ENCODE measurements at places on chromosomes 4 and X.

GRCh38 chr4:181819946-181820345 lies 423.3 kb upstream of the TENM3 start:
- DNase-seq: no peak

- DNase-seq: no peak
Observed at GRCh38 chr4:186666750-186667149, 56.9 kb downstream of the FAT1 start.

DNA sequence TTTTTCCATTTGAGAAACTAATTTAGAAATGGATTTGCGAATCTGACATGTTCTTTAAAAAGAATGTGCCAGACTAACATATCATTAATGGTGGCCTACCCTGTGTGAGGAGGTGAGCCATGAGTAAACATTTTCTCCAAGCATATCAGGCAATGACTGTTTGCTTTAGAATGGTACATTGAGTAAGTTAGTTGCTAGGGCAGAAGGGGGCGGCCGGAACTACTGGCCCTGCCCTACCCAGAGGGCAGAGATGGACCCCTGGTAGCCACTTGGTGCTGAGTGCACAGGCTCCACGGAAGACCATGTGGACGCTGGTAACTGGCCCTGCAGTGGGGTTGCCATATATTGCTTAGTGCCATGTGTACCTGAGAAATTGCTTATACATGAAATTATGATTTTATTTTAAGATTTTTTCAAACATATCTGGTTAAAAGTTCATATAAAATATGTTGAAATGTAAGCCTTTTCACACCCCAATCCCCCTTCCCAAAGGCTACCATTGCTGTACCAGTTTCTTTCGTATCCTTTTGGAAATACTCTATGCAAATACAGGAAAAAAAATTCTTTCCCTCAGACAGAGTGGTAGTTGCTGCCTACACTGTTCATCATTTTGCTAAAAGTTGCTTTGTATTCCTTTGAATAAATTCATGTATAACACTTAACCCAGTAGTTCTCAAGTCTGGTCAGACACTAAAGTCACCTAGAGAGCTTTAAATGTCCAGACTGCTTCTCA lies 8.8 kb downstream of the FNIP2 start:
- no peak for DNase-seq

DNA sequence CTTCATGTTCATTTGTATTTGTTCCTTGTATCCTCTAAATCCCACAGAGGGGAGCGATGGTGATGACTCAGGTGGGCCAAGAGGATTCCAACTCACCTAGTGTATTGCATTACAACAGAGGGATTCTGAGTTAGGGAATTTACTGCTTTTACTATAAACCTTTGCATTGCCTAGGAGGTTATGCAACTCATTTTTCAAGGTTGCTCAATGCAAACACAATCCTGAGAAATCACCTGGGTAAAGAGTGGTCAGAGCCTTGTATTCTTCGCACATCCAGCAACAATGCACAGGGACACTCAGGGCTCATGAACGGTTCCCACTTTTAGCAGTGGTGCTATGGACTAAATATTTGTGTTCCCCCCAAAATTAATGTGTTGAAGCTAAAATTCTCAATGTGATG lies 28.6 kb upstream of the LSM6 start:
- DNase-seq: no peak

DNA sequence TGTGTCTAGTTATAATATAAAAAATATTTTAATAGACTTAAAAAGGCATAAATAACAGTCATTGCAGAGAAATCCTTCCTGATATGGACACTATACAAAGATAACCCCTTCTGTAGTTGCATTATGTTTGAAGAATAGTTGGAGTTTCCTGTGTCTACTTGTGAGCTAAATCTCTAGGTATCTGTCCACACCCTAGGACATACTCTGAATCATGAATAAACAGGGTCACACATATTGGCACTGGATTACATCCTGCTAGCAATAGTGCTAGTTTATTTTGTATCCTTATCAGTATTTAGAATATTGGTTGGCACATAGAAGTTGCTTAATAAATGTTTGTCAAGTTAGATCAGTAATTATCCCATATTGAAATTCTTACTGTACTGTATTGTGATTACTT lies 173.9 kb downstream of the GRXCR1 start:
- no peak for DNase-seq

GRCh38 chr4:79235095-79235494 lies 90.8 kb downstream of the NAA11 start:
- no peak for DNase-seq

DNA sequence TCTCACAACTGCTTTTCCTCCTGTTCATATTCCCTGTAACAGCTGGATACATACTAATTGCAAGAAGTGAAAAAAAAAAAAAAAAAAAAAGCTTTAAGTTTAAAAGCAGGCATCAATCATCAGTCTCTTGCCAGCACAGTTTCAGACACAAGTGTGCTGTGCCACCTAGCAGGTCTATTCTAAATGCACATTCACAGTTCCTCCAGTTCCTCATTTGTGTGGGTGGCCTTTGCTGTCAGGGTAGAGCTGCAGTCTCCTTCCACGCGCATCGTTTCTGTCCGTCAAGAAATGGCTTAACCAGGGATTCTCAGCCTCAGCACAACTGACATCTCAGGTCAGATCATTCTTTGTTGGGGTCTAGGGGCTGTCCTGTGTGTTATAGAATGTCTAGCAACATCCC lies 61.6 kb downstream of the SCML1 start:
- DNase-seq: no peak

DNA sequence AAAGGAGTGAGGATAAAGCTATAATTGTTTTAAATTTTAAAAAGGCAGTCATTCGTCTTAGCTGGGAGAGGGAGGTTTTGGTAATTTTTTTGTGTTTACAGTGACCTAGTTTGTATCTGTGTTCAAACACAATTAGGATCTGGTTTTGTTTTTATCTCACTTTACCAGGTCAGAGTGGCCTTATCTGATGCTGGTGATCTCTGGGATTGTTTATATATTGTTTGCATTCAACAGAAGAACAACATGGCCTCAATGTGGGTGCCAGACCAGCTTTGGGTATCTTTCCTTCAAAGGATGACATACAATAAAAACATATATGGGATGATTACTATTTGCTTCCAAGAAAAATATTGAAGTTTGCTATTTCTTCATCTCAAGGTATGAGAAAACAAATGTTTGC lies 272.2 kb upstream of the UGT8 start:
- no peak for DNase-seq

GRCh38 chr4:184361443-184361842 lies 112.9 kb downstream of the IRF2 start:
- no peak for DNase-seq

DNA sequence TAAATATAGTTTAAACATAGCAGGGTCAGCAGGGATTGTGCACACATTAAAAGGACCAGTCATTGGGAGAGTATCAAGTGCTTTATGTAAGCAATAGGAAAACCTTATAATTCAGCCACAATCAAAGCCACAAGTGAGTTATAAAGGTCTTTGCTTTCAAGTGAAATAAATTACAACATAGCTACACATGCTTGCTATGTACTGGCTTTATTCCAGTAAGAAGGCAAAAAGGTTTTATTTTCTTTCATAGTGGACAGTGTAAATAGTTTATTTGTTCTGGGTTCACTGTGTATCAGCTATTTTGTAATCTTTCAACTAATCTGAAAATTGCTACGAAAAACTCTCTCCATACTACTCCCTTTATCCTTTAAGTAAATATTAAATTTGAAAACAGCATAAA lies 691.4 kb downstream of the PCDH7 start:
- DNase-seq: no peak

DNA sequence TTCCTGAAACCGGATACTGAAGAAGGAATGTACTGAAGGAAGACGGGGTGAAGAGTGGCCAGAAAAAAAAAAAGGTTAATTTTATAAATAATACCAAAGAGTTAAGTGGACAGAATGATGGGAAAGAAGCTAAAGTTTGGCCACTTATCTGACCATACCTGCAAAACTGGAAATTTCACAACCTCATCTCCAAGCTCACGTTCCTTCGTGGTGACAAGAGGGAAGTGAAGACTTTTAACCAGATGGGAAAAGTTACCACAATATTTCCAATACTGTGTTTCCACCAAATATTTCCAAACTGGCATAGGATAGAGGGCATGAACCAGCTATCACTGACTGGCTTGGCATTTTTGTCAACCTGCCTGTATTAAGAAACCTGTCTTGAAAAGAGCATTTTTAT lies 56.4 kb downstream of the MAML3 start:
- DNase-seq: no peak

DNA sequence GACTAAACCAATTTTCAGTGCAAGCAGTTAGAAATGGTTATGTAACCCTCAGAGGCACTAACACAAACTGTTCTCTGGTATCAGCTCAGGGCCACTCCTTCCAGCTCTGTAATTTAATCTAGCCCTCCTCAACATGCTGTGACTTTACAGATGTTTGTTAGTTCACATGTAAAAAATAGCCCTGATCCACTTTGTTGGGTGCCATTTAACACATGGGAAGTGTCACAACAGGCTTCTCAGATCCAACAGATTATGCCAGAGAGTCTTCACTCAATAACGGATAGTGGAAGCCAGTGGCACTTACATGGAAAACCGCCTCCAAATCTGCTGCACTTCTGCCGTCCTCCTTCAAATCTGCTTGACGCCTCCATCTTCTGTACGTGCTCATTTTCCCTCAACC lies 51.6 kb downstream of the ATP8A1 start:
- DNase-seq: no peak

DNA sequence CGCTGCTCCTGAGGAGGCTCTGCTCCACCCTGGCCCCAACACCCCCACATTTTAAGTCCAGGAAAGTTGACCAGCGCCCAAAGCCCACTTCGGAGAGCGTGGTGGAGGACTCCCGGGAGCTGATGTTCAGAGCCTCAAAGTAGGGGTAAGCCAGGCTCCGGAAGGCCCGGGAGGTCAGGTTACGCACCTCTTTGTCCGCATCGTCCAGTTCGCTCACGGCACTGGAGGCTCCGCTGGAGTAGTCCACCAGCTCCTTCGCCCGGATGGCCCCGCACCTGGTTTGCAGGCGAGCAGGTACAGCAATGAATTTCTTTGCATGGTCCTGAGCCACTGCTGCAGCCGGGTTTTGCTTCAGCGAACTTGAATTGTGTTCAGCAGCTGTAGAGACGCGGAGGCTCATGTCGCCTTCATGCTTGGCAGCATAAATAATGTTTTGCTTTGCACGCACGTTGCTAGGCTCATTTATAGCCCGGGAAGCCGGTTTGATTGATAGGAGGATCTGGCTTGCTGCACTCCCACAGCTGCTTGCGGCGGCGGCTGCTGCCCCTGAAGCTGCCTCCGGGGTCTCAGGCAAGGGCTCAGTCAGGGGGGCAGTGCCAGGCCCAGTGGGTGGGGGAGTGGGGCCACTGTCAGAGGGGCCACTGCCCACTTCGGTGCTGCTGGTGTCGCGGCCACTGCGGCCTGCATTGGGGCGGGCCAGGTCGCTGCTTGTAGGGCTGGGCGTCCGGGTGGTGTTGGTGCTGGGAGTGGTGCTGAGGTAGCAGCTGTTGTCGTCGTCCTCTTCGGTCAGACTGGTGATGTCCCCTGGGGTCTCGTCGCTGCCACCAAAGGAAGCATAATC lies 4.8 kb downstream of the C4orf54 start:
- DNase-seq: no peak

GRCh38 chr4:2712261-2712842 lies 43.8 kb downstream of the TNIP2 start:
- DNase-seq: no peak

DNA sequence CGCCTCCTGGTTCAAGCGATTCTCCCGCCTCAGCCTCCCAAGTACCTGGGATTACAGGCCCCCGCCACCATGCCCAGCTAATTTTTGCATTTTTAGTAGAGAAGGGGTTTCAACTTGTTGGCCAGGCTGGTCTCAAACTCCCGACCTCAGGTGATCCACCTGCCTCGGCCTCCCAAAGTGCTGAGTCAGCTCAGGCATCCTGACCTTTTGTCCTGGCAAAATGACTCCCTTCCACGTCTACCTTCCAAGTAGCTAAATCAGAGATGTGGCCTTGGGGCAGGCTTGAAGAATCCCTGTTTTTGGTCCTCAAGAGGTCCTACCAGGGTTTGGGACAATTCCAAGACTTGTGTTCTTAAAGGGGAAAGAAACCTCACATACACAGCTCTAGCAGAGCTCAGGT lies 12.8 kb downstream of the AFAP1 start:
- DNase-seq: no peak

DNA sequence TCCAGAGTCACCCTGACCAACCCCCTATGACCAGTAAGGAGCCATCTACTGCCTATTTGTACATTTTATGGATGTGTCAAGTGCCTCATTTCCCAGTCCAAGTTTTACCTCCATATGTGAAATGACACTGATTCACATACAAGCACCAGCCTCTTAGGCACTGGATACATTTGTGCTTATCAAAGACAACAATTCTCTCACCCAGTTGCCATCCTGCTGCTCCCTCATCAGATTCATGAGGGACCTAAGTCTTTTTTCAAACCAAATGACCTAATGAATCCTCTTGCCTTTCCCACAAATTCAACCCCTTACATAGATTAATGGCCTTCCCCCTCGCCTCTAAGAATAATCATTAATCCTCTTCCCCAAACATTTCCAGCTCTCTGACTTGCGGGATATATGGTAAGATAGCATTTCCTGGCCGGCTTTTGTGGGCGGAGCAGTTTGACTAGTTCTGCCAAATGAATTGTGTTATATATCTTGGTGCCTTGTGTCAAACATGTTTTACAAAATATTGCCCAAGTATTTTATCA lies 233.9 kb downstream of the ARAP2 start:
- no peak for DNase-seq

- no peak for DNase-seq
Observed at GRCh38 chr4:72935462-72935861, 134.1 kb downstream of the COX18 start.

DNA sequence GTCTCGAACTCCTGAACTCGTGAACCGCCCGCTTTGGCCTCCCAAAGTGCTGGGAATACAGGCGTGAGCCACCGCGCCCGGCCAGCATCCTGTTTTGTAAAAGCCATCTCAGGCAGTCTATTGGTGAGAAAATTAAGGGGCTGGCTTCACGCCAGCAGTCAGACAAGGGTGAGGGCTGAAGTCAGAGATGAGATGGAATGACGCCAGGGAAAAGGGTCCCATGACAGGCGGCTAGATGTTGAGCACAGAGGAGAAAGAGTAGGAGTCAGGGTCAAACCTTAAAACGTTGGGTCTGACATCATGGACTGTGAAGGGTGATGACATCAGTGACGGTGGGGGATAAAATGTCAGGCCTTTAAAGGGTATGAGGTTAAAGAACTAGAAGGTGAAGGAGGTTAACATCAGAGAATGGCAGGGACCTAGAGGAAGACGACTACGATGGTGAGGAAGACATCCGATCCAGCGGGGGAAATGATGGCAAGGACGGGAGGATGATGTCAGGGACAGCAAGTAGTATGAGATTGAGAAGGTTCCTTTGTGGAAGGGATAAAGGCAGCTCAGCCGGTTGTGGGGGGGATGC lies 504 bp upstream of the RBM3 start:
- DNase-seq: no peak

GRCh38 chr4:155033604-155034003 lies 174.8 kb upstream of the NPY2R start:
- DNase-seq: no peak

DNA sequence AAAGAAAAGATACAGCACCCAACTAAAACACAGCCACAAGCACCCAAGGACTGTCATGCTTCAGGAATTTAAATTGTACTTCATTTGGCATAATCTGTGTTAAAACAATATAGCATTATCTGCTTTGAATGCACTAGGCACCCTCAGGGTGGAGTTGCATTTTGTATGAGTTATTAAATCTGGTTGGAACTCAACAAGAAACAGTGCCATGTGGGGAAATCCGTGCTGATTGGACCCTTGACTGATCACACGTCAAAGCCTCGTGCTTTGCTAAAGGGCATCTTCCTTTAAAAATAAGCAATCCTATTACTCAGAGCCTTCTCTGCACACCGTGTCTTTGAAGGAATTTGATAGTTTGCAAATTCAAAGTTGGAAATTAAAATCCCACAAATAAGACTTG lies 35.4 kb downstream of the IGFBP7 start:
- no peak for DNase-seq
